ENCODE measurements at places on chromosomes 7 and 10. TPM values are rescaled to one million over a fixed set of nuclear protein-coding genes. Genes with fewer than 3 reads are reported as not detected.

Gene SPRN
- total RNA-seq, result not detected

Gene HNRNPF
- 148 TPM for total RNA-seq

Gene NME8
- not detected for total RNA-seq

Gene ANK3
- 118 TPM for total RNA-seq

Gene SYPL1
- 119 TPM for total RNA-seq

Gene EGR2
- total RNA-seq, result 0.78 TPM

- H3K27me3 ChIP-seq, result no peaks in the 10 kb centered on the region
- no peak overlapping the region for H3K27ac ChIP-seq
- no peaks in the 10 kb centered on the region for H3K4me1 ChIP-seq
- no peaks in the 10 kb centered on the region for H3K36me3 ChIP-seq
Measured at GRCh38 chr10:112896722-112897121, 53.3 kb upstream of the TCF7L2 start.

DNA sequence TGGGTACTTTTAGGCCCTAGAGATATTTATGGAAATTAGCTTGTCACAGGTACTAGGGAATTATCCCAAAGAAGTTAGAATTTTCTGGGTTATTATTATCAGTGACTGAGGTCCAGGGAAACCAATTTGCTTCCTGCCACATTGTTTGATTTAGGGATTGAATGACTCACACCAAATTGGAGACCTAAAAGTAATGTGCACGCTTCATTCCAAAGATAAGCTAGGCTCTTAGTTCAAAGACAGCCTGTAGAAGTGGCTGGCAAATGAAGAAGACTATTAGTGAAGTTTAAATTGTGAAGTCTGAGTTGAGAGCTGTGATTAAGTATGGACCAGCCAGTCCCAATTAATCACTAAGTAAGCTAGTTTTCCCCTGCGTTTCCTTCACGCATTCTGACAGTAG, 188.1 kb upstream of the MYO3A start:
- H3K4me3 ChIP-seq, result no peak overlapping the region
- H3K27ac ChIP-seq, result no peak overlapping the region
- no peak for DNase-seq
- H3K4me1 ChIP-seq, result no peaks in the 10 kb centered on the region
- H3K27me3 ChIP-seq, result no peaks in the 10 kb centered on the region
